ENCODE measurements at places on chromosomes 3 and 15.

DNA sequence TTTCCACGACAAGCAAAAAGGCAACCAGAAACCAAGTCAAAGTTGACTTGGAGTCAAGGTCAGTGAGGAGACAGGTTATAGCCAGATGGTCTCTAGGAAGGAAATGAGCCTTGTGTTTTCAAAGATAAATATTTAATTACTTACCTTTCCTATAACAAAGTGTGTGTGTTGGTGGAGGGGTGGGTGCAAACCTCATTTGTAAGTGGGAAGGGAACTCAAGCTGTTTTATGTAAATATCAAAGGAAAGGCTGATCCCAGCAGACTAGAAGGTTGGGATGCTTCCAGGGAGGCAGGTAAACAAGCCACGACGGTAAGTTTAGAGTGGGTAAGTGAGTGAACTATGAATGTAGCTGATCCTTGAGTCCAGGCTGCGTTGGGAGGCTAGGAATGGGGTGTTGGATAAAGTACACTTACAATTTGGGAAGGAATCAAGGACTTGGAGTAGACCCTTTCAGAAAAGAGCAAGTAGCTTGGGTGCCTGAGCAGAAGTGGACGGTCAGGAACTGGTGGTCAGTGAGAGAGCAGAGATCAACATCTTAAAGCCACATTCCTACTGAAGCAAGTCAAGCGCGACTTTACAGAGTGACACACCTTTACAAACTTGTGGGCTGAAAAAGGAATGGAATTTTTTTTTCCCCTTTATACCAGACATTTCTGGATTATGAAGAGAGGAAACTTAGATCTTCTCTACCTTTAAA is 82.0 kb upstream of the TBL1XR1 start:
- no peak for DNase-seq

- no peak for DNase-seq
Measured at GRCh38 chr3:123818324-123818920, 65.7 kb downstream of the MYLK start.

GRCh38 chr15:25345943-25346342 is 92.9 kb downstream of the UBE3A start:
- DNase-seq = peak; percentile 10

GRCh38 chr15:76158226-76158625 is 98.4 kb downstream of the TMEM266 start:
- DNase-seq = no peak

DNA sequence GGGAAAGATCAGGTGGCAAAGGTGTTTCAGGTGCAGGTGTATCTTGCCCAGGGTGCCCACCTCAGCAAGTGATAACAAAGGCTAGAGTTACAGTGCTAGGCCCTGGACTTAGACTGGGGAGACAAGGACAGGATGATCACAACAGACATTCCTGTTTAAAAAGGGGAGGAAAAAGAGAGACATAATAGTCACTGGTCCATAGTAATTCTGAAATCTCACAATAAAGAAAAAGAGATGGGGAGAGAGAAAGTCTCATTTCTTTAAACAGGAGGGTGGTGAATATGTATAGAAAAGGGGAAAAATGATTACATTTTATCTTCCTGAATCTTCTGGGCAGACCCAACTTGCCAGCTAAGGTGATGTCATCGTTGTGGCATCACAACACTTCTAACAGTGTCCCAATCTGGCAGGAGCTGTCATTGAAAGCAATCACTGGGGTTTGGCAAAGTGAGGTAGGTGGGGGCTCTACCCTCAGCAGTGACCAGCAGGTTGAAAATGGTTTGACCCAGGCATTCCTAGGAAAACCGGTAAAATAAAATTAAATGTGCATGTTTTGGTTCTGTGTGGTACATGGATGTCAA is 99.5 kb downstream of the ZNF621 start:
- DNase-seq = no peak

GRCh38 chr15:45162771-45163507 is 24.8 kb downstream of the SHF start:
- peak; percentile 58 for DNase-seq

- DNase-seq = no peak
Measured at GRCh38 chr15:98650417-98651035, 2.2 kb downstream of the IGF1R start.

DNA sequence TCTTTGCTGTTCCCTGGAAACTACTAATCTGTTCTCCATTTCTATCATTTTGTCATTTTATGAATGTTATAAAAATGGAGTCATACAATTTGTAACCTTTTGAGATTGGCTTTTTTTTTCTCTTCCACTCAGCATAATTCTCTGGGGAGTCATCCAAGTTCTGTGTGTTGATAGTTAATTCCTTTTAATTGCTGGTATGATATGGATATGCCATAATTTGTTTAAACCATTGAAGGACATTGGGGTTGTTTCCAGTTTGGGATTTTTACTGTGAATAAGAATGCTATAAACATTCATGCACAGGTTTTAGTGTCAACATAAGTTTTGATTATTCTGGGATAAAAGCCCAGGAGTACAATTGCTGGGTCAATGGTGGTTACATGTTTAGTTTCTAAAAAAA is 279.4 kb downstream of the WNT5A start:
- no peak for DNase-seq

- DNase-seq = no peak
Measured at GRCh38 chr3:86954226-86954625, 36.7 kb downstream of the VGLL3 start.

GRCh38 chr3:45491344-45491743 is 103.0 kb downstream of the LARS2 start:
- DNase-seq = no peak

DNA sequence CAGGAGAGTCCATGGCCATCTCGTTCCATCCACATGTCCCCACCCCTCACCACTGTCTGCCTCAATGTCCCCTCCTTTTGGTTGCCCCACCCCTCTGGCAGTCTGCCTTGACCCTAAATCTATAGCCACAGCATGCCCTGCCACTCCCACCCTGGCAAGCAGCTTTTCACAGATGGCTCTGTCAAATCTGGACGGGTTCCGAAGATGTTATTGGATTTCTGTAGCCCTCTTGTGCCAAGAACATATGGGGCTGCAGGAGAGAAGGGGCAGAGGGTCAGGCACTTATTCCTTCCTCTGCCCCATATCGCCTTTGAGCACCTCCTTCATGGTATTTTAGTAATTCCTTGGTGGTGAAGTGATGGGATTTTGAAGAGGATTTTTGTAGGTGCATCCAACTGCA is 57.1 kb downstream of the EPHB1 start:
- no peak for DNase-seq

GRCh38 chr3:46516521-46516920 is 18.7 kb downstream of the RTP3 start:
- no peak for DNase-seq

DNA sequence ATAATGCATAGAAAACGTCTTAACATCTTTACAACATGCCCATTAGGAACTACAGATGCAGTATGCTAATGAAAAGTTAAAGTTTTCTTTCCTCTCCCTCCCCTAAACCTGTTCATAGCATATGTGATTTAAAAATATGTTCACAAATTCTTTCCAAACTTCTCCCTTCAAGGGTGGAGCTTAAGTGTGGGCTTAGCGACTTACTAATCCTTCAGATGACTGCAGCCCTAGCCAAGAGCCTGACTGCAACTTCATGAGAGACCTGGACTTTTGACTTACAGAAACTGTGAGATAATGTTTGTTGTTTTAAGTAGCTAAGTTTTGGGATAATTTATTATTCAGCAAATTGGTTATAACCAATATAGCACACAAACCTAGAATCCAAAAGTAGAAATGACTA is 22.0 kb upstream of the ANXA2 start:
- no peak for DNase-seq

- DNase-seq = peak; percentile 54
Measured at GRCh38 chr3:59774634-59775033, 724.8 kb upstream of the CFAP20DC start.

DNA sequence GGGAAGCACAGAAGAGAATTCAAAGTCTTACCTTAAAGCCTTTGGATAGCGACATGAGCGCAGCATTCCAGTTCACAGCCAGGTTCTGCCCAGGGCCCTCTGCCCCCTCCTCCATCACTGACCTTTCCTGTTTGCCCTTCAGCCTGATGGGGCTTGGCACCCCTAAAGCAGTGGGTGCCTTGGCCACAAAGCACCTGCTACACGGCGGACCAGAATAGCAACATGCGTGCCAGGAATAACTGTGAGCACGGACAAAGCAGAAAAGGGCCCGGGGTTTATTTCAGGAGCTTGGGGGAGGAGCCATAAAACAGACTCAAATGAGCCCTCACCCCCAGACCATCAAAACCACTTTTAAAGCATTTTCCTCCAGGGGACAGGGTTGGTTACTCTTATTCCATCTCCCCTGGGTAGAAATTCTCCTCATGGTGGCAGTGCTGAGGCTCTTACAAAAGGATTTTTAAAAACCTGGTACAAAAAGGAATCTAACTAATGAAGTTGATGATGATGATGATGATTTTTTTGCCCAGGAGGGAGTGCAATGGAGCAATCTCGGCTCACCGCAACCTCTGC is 135.4 kb downstream of the KLF13 start:
- no peak for DNase-seq

- DNase-seq = no peak
Measured at GRCh38 chr3:58979840-58980239, 70.0 kb downstream of the CFAP20DC start.

DNA sequence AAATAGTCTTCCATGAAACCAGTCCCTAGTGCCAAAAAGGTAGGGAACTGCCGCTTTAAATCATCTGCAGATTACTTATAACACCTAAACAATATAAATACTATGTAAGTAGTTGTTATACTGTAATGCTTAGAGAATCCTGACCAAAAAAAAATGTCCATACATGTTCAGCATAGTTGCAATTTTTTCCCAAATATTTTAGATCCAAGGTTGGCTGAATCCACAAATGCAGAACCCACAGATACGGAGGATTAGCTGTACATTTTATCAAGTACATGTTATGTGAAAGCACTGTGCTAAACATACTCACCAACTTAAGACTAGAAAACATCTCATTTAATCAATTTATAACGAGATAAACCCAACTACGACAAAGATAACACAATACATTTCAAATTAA is 9.3 kb downstream of the MSL2 start:
- DNase-seq = no peak

DNA sequence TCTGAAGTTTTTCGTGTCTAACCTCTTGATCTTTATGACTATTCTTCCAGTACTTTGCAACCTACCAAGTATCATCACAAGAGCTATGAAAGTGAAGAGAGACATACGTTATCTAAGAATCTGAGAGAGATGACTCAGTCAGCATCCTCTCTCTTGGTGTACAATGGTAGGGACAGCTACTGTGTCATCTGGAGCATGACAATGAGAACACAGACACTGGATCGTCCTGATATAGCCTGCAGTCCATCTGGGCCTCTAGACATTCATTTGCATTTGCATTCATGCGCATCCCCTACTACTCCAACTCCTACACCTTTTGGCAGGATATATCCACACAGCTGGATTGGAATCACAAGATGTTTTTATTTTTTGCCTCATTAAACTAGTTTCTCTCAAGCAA is 115.2 kb downstream of the PEX5L start:
- no peak for DNase-seq

DNA sequence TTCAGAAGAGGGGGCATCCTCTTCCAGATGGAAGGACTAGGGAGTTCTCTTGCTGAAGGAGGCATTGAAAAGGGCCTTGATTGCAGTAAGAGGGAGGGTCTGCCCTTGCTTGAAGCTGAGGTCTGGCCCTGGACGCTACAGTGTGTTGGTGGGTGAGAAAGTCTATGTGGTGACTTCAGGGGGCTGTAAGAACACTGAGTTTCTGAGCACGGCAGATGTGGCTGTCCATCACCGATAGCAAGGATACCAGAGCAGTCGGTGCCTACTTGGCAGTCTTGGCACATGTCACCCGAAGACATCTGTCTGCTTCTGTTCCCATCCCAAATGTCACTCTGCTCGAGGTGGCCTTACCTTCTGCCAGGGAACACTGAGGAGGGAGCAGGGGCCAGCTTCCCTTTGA is 631.1 kb upstream of the CFAP20DC start:
- no peak for DNase-seq

DNA sequence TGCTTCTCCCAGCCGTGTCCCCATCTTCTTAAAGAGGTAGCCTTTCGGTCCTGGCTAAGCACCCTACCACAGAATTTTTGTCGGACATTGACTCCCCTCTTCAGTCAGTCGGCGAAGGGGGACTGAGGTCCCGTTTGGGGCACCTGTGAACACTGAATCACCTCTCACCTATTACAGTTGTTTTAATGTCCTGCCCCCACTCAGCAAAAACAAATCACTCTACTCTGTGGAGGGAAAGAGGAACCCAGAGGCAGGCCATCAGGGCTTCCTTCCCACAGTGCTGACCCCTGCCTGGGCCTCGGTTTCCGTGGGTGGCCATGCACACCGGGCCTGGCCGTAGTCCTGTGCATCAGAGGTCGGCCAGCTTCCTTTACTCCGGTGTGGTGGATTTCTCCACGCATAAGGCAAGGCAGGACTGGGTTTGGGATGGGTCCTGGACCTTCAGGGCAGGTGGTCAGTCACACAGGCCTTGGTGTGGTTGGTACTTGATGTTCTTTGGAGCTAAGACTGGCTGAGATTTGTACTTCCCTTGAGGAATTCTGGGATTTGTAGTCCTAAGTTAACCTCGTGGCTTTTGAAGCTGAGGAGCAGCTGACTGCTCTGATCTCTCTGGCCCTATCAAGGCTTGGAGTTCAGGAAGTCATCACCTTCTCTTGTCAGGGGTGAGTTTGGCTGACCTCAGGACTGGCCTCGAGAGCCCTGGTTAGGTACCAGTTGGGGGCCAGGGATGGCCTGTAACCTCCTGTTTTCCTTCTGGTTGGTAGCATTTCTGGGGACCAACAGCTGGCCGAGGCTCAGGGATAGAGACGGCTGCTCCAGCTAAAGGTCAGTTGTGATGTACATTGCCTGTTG is 627 bp upstream of the FAM131A start:
- DNase-seq = no peak

GRCh38 chr3:63960048-63960711 is 48.0 kb upstream of the SCAANT1 start:
- peak; percentile 43 for DNase-seq

DNA sequence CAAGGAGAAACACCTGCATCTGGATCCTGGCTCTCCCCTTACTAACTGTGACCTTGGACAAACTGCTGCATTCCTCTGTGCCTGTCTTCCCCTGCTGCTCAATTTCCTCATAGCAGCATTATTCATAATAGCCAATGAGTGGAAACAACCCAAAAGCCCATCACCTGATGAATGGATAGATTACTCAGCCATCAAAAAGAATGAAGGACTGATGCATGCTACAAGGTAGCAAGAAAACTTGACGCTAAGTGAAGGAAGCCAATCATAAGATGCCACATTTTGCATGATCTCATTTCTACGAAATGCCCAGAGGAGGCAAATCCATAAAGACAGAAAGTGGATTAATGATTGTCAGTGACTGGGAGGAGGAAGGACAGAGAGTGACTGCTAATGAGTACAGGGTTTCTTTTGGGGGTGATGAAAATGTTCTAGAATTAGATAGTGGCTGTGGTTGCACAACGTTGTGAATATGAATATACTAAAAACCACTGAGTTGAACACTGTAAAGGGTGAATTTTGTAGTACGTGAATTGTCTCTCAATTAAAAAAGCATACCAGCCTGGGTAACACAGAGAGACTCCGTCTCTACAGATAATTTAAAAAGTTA is 11.2 kb downstream of the IGDCC4 start:
- DNase-seq = no peak

- no peak for DNase-seq
Measured at GRCh38 chr3:171001957-171002694, 24.4 kb downstream of the SLC2A2 start.

- DNase-seq = no peak
Measured at GRCh38 chr15:66233487-66234415, 19.8 kb downstream of the MEGF11 start.
